ENCODE measurements at places on chromosomes 6 and 20.

GRCh38 chr6:23339268-23339667, 769.9 kb downstream of the HDGFL1 start:
- DNase-seq: no peak

DNA sequence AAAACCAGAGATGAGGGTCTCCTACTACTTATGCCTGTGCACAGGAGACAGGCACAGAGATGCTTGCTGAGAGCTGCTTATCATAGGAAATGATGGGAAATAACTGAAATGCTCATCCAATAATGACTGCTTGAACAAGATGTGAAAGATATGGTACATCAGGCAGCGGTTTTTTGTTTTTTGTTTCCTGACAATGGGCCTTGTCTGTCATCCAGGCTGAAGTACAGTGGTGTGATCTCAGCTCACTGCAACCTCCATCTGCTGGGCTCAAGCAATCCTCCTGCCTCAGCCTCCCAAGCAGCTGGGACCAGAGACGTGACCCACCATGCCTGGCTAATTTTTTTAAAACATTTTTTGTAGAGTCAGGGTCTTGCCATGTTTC, 1.2 kb upstream of the RIPOR3 start:
- no peak for DNase-seq

GRCh38 chr6:50602292-50602691, 111.0 kb upstream of the TFAP2D start:
- DNase-seq: no peak

DNA sequence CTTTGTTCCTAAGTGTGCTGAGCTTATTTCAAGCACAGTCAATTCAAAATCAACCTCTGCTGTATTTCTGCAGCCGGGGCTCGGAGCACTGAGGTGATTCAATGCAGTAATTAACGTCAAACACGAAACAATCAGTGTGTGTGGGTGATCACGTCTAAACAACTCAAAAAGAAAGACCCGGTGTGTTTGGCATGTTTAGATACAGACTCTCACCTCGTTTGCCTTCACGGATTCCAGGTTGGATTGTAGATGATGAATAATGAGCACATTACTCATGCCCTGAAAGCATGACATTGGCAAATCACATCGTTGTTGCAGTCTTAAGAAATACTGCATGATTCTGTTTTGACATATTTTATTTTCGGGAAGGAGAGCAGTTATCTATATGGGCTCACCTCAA, 231.0 kb downstream of the QKI start:
- DNase-seq: no peak

DNA sequence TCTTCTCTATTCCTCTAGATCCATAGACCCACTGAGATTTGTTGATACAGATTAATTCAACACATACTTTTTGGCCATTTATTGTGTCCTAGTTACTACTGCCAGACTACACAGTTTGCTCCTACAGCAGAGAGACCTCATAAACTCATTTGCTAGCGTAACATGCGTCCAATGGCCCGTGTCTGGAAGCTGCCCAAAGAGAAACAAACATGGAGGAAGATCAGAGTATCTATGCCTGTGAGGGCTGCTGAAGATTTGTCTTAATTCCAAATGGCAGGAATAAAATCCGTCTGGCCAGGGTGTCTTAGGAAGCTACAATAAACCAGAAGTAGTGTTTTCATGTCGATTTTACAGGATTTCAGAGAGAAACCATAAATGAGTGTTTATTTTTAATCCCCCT, 214.7 kb downstream of the CLIC5 start:
- no peak for DNase-seq

DNA sequence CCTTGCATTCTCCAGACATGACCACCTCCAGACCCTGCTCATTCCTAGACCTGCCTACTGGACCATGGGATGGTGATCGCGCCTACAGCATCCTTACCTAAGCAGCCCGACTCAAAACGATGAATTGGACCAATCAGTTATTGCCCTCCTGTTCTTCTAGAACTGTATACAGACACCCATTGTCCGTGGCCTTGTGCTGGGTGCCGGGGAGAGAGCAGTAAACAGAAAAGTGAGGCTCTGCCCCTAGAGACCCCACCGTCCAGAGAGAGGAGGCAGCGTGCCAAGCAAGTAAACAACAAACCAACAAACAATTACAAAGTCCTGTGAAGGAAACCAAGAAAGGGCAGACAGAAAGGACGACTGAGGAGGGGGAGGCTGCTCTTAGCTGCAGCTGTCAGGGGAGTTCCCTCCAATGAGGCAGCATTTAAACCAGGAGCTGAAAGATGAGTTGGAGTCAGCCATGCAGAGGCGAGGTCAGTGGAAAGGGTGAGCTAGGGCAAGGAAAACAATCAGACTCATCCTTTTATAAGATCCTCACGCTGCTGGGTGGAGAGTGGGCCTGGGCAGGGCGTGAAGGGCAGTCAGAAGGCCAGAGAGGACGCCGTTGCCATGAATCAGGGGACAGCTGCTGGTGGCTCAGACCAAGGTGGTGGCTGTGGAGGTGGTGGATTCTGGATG, 37.6 kb upstream of the BLCAP start:
- no peak for DNase-seq

- no peak for DNase-seq
Observed at GRCh38 chr20:19970256-19970765, 46.9 kb upstream of the NAA20 start.

- no peak for DNase-seq
Observed at GRCh38 chr20:6764619-6765018, 2.9 kb upstream of the BMP2 start.

- DNase-seq: no peak
Observed at GRCh38 chr6:157579467-157580031, 198.6 kb downstream of the ZDHHC14 start.

DNA sequence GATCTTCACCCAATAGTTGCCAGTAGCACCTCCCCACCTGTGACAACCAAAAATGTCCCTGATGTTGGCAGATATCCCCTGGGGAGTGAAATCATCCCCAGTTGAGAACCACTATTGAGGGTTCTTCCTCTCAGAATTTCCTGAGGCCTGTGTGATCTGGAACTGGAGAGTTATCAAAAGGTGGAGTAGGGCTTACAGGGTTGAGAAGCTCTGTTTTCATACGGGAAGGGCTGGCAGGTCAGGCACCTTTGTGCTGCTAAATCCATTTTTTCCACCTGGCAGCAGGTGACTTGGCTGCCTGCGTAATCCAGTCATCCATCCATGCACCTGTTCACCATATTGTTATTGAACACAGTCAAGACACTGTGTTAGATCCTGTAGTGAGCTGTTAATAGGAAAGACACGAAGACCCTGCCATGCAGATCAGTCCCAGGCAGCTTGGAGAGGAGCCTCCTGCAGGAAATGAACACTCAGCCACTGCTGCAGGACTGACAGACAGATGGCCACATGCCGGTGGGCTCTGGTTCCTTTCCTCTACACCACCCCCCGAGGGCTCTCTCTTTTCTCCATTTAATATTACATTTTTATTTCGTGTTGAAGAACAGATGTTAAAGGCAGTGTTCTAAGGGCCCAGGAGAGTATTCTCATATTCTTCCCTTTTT, 5.4 kb downstream of the DUSP22 start:
- DNase-seq: no peak

DNA sequence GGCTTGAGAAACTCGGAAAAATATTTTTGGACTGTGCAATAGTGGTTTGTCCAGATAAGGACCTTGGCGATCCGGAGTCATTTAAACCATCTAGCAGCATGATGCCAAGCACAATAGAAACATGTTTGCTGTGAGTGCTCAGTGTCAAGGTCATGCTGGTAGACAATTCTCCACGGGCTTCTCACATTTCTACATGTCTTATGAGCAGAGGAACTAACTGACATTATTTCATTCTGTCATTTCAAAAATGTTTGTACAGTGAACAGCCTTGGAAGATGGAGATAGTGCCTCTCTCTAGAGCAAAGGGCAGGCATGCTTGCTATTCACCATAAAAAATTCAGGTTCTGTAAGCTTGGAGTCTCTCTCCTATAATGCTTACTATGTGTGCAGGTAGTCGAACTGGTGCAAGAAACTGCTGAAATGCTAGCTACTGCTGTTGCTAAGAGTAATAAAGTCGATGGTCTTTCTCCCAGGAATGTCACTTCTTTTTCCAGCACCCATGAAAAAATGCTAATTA, 25.4 kb upstream of the CCN2 start:
- no peak for DNase-seq

DNA sequence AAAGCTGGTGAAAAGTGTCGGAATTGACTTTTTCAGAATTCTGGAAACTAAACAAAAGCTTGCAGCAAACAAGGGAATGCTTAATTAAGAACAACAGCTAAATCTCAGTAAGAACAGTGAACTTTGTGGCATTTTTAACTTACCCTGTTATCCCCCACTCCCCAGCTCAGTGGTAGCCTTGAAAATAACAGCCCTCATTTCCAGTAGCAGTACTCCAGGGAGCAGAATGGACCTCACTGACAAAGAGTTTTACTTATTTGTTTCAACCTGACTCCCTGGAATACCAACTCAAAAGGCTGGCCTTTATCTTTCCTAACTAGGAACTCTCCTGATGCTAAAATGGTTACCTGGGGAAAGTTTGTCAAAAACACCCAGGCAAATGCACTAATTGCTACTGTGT, 108.9 kb downstream of the IMPG1 start:
- DNase-seq: no peak

GRCh38 chr6:169188475-169188874, 65.2 kb downstream of the THBS2 start:
- no peak for DNase-seq

All from left ventricle myocardium superior (tissue), 1 donor.